ENCODE measurements at places on chromosomes 6 and 20. TPM values are rescaled to one million over a fixed set of nuclear protein-coding genes. Genes with fewer than 3 reads are reported as not detected.

The ECT2L gene
- 1.6 TPM for total RNA-seq

The KHDRBS2 gene
- not detected for total RNA-seq

The OR2H1 gene
- total RNA-seq: not detected

The ZFP64 gene
- 8.4 TPM for total RNA-seq

DNA sequence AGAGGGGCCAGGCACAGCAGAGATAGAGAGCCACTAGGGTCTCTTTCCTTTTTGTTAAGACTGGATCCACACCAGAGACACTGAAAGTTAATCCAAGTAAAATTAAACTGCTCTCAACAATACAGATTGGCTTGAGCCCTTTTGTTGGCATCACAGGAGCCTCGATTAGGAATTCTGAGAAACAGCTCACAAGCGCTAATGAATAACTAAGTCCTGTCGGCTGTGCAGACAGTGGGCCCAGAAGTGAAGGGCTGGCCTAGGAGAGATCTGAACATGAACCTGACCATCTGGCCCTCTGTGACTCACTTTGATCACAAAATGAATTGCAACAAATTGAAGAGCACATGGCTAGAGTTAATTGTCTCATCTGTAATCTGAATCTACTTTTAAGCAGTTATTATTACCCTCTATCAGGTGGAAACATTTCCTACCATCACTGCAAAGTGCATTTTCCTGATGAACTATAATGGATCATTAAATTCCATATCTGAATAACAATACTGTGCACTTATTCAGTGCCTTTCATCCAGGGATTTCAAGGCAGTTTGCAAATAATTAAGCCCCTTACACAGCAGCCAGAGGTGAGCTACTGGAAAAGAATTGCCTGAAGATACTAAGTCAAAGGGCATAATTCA, 3.2 kb downstream of the BACH2 start:
- no peak overlapping the region for H3K27ac ChIP-seq
- no peaks in the 10 kb centered on the region for H3K36me3 ChIP-seq
- no peak overlapping the region for H3K4me3 ChIP-seq
- no peak for DNase-seq
- no peaks in the 10 kb centered on the region for H3K27me3 ChIP-seq

- no peak overlapping the region for H3K4me3 ChIP-seq
- DNase-seq: no peak
- H3K27me3 ChIP-seq: no peaks in the 10 kb centered on the region
Measured at GRCh38 chr6:134805168-134805567, 144.7 kb downstream of the ALDH8A1 start.

All from left ventricle myocardium inferior (tissue), 1 donor.